H4 (cell line): ENCODE measurements at places on chromosomes 12 and 14. TPM values are rescaled to one million over a fixed set of nuclear protein-coding genes. Genes with fewer than 3 reads are reported as not detected.

- DNase-seq = no peak
Measured at GRCh38 chr12:92581604-92582003, 121.2 kb upstream of the PLEKHG7 start.

- peak; percentile 49 for DNase-seq
Measured at GRCh38 chr12:64256166-64256800, 34.2 kb upstream of the KICS2 start.

Gene TAS2R20
- total RNA-seq = 0.62 TPM in 1 of 2 replicates, not detected in the other

Gene FGF6
- not detected in 2 replicates for total RNA-seq

Gene POTEG
- total RNA-seq = 0.41 and 0.75 TPM in 2 replicates

GRCh38 chr14:99393059-99393655 lies 87.5 kb downstream of the SETD3 start:
- DNase-seq = peak; percentile 28

DNA sequence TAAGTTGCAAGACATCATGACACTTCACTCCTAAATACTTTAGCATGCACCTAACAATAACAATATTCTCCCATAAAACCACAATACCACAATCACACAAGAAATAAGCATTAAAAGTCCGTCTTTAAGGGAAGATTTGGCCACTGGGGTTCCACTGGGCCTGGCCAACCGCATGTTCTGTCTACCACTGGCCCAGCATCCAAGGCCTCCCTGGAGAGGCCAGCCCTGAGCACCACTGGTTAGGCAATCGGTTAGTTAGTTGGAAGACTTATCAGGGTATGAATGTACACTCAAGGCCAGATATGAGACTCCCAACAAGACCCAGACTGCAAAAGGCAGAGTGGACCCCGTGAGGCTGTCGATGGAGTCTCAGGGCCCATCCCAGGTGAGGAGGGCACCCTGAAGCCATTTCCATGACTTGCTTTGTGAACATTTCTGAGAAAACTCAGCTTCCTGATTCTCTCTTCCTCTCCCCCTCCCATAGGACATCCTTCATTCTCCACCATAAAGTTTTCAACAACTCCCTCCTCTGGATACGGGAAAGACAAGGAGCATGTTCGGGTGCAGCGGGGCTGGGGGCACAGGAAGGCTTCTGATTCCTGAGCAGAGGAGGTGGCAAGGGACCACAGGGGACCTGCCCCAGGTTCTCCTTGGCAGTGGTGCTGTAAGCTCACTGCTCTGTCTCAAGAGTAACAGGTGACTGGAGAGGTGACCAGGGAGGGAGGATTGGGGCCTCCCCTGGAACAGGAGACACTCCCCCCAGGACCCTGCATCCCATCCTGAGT lies 5.9 kb downstream of the PXN start:
- no peak for DNase-seq

- no peak for DNase-seq
Measured at GRCh38 chr12:53061404-53062010, 11.6 kb downstream of the TNS2 start.

GRCh38 chr14:58815161-58815701 lies 177.5 kb downstream of the DACT1 start:
- no peak for DNase-seq

DNA sequence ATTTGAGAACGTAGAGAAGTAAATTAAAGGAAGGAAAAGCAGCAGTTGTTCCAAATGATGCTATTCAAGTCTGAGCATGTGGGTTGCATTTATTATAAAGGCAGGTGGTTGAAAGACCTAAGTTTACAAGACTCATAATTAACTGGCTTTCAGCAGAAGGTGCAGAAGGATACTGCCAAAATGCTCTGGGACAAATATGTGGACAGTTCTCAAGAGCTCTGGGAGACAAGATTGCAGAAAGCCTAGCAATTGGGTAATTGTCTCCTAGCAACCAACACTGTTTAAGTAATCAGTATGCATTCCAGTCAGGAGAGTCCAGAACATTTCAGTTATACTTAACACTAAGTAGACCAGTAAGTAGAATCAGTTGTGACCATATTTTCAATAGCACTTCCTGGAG lies 131.5 kb downstream of the GPR135 start:
- no peak for DNase-seq

DNA sequence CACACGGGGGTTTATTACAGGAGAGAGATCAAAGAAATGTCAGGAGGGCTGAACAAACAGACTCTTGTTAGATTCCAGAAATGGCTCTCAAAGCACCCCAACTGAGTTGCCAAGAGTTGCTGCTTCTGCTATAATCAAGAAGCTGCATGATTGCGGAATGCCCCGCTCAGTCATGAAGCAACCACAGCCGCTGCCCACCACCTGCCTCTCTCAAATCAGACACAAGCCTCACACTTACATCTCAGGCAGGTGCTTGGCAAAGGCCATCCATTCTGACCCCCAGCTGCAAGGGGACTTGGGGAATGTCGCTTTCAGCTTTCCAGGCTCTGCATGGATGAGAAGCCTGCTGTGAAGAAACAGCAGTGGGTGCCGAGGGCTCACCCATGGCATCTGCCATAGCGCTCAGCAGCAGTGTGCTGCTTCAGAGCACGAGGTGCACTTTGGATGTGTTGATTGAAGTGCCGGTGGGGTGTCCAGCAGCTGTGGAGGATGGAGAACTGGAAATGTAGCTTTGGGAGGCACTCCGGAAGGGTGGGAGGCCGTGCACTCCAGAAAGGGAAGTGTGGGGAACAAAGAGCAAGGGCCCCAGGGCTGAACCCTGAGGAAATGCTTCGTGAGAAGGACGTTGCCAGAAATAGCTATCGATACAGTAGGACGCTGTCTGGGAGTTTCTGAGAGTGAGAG lies 37.7 kb downstream of the LRRC74A start:
- no peak for DNase-seq

DNA sequence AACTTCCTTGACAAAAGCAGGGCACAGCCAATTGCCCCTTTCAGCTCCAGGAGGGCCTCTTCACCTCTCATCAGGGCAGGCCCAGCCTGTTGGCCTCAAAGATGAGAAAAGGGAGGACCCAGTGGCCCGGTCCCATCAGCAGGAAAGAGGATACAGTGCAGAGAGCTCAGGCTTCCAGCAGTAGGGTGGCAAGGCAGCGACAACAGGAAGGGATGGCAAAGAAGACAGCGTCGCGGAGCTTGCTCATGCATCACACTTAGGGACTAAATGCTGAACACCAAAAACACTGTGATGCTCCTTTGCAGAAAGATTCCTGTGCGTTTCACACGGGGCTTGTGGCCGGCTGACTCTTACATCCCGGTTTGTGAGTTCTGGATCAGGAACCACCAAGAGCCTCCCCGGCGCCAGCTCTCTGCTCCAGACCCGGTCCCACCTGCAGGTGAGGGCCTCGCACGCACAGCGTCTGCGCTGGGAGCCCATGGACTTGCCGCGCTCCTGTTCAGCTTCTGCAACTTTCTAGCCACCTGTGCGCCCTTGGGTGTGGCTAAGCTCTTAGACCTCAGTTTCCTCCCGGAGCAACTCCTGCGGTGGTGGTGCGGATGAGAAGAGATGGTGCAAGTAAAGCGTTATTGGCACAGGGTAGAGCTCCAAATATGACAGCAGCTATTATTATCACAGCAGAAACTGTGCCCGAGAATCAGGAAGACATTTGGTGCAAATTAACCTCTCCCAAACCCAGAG lies 15.3 kb upstream of the BCL7A start:
- DNase-seq = no peak

- no peak for DNase-seq
Measured at GRCh38 chr14:25197885-25198284, 147.9 kb upstream of the STXBP6 start.

Gene EMP1
- 44.5 and 97.8 TPM in 2 replicates for total RNA-seq

GRCh38 chr12:20211981-20212421 lies 156.3 kb upstream of the PDE3A start:
- peak; percentile 31 for DNase-seq

DNA sequence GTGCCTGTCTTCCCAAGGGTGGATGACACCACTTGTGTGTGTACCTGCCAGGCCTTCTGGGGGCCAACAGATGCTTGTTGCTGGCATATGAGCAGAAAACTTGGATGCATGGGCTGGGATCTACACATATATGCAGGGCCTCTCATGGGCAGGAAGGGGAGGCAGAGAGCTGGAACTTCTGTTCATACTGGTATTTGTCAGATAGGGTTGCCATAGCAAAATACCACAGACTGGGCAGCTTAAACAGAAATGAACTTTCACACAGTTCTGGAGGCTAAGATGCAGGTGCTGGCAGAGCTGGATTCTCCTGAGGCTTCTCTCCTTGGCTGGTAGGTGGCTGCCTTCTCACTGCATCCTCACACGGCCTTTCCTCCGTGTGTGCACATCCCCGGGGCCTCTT lies 121.8 kb downstream of the SUDS3 start:
- DNase-seq = peak; percentile 14

- DNase-seq = no peak
Measured at GRCh38 chr12:58731096-58731495, 189.2 kb downstream of the LRIG3 start.

Gene TMEM117
- total RNA-seq = 7.2 and 8.5 TPM in 2 replicates

- DNase-seq = no peak
Measured at GRCh38 chr12:131621701-131622421, 89.0 kb upstream of the SFSWAP start.

DNA sequence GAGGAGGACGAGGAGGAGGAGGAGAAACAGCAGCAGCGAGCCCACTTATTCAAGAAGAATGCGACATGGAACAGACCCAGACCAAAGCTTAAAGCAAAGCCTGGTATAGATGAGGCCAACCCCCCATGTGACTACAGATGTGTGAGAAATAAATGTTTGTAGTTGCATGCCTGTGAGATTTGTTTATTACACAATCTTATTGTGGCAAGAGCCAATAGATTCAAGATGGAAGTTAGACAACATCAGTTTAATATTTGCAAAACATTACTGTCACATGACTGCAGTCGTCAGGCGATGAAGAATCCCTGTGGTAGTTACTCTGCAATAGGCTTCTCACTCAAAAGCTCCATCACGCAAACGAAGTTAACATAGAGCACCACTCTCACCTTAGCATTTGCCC lies 17.2 kb upstream of the SLC35F4 start:
- DNase-seq = no peak

- no peak for DNase-seq
Measured at GRCh38 chr12:132094269-132094891, 49.7 kb downstream of the DDX51 start.

Gene SETD1B
- 1.2 and 2.1 TPM in 2 replicates for total RNA-seq

DNA sequence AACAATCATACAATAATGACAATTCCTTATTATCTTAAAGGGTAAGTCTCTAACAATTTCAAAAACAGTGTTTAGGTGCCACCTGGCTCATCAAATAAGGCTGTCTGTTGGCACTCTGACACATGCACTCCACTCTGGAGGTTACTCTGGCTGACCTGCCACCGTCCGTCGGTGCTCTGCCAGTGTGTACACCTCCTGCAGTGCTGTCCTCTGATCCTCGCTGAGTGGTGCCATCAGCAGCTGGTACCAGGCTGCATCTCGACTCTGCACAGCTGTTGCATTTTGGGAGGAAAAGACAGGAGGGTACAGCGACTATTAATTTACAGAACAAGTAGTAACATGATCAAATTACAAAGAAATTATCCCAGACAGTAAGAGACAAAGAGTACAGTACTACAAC lies 63.9 kb downstream of the IPO8 start:
- DNase-seq = no peak

DNA sequence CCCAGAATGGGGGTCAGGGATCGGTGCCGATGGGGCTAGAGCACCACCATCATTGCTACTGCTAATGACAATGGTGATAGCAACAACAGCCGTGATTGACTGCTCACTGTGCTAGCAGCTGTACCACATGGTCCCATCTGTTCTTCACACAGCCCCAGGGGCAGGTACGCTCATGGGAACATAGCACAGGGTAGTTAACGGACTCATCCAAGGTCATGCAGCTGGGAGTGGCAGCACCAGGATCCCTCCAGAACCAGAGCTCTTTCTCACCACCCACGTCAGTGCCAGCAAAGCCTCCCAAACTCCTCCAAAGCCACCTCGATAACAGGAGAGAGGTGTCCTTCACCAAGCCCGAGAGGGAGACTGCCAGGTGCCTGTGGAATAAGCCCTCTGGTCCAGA lies 11.2 kb upstream of the DYNC1H1 start:
- no peak for DNase-seq

DNA sequence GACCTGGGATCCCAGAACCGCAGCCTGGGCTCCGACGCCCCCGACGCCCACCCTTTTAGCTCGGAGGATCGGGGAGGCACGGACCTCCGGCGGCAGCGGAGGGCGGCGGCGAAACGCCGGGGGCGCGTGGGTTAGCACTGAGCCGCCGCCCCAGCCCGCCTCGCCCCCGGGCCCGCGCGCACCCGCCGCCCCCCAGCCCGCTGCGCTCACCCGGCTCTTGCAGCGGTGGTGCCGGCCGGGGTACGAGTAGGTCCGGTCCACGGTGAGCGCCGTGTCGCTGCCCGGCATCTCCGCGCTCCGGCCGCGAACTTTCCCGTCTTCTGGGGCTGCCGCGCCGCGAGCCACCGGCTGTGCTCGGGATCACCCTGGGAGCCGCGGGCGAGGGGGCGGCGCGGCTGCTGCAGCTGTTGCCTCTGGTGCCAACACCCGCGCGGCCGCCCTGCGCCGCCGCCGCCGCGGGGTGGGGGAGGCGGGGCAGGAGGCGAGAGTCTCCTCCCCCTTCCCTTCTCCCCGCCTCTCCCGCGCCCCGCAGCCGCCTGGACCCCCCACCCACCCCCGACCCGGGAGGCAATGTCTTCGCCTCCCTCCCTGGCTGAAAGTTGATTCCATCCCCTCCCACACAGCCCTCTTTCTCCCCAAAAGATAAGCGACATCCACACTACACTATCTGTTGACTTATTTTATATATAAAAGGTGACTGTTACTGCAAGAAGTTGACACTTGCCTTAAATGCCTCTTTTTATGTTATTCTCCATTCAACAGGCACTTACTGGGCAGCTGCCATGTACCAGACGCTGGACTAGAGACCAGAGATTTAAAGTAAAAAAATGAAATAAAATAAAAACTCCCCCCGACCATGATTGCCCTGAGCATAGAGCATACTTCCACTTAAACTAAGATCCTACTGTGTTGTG lies at the start of gene TMCC3:
TSS of gene TMCC3 (minus strand) at position 415 of the 914 bp plus-strand sequence. CDS start at position 288, 127 bp downstream.
- DNase-seq = no peak

Gene ARHGAP5
- 25.2 and 25.3 TPM in 2 replicates for total RNA-seq

DNA sequence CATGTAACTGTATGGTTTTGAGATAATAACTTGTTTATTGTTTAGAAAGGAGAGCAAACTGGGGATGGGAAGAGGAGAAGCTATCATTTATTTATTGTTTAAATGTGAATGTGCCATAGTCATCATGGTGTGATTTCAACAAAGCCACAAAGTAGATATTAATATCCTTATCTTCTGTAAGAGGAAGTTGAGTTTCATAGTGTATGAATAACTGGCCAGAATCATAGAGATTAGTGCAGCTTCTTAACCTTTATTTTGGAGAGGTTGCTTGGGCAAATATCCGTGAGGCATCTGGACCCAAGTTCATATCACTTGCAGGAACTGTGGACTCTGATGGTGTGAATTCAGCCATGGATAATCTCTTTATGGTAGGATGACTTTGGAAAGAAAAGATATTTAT lies 26.8 kb upstream of the LYZ start:
- no peak for DNase-seq

Gene TRIM9
- 0.06 and 0.48 TPM in 2 replicates for total RNA-seq

GRCh38 chr14:54186821-54187763 lies 209.7 kb upstream of the CDKN3 start:
- DNase-seq = no peak
